Lower lobe of right lung (tissue), 2 donors: ENCODE measurements at places on chromosomes 12 and 14. TPM values are rescaled to one million over a fixed set of nuclear protein-coding genes. Genes with fewer than 3 reads are reported as not detected.

DNA sequence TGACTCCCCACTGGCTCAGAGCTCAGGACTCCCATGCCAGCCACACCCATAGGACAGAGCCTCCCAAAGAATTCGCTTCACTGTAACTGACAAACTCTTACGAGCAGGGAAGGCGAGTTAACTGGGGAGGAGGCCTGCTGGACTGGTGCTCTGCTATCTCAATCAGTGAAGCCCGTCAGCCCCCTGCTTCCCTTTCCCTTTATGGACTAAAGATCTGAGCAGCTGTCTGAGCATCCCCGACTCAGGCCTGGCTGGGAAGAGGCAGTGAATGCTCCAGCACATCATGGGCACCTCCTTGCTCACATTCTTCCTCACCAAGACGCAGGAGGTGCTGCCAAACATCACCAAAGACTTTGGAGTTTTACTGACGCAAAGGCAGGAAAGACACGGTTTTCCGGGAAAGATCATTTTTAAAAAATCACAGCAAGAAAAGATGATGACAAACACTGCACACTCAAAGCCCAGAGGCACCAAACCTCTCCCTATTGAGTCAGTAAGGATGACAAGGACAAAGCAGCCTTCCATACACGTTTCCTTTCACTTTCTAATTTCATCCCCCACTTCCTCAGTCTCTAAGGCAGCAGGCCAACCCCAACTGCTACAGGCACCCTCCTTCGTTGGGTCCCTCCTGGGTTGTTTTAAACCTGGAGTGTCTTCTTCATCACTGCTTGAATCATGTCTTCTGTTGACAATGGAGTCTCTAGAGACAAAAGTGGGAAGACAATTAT lies 45.0 kb upstream of the P2RX7 start:
- DNase-seq, result no peak

DNA sequence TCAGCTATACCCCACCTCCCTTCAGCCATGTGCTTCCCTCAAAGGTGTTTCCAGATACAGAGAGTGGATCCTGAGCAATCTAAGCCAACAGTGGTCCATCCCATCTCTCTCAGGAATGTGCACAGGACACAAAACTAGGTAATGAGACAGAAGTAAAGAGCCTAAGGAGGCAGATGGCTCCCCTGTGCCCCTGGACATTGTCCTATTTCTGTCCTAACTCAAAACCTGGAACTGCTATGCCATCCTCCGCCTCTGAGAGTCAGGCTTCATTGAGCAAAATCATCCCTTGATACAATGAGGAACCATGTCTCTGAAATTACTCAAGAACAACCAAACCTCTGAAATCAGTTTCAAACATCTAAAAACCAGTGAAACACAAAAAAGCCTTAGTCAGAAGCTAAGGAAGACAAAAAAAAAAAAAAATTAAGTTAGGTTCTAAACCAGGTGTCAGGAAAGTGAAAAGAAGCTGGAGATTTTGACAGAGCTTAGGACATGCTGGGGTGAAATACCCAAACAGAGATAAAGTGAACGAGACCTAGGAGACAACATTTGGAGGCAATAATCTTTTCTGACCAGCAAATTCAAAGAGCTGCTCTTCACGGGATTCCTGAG lies 200.3 kb upstream of the PLEKHG7 start:
- no peak for DNase-seq

GRCh38 chr14:37844614-37845013 lies 249.2 kb downstream of the TTC6 start:
- DNase-seq, result no peak

GRCh38 chr14:76779221-76780057 lies 18.2 kb downstream of the VASH1 start:
- no peak for DNase-seq

- no peak for DNase-seq
Measured at GRCh38 chr12:109346920-109347319, 780 bp upstream of the MYO1H start.

GRCh38 chr14:75249251-75249957 lies 29.2 kb upstream of the FOS start:
- DNase-seq, result peak; percentile 41

DNA sequence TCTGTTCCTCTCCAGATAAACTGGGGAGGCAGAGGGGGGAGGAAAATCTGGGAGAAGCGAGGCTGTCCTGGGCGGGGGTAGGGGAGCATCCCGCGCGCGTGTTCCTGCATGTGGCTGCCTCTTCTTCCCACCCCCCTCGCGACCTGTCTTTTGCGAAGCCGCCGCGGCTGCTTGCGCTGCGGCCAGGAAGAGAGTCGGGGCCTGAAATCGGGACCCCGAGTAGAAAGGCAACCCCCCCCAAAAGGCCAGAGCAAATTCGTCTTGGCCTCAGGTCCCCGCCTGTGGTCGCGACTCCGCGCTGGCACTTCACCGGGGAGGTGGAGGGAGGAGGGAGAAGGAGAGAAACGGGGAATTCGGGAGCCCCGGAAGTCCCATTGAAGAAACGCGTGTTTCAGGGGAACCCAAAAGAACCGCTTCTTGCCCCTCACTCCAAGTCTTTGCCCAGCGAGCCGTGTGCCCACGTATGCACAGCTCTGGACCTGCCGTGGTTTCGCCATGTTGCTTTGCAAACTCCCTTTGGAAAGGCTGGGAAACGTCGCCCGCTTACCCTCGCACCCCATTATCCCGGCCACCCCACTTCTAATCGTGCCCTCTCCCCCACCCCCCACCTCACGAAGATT lies 944 bp downstream of the CCND2 start:
- no peak for DNase-seq

DNA sequence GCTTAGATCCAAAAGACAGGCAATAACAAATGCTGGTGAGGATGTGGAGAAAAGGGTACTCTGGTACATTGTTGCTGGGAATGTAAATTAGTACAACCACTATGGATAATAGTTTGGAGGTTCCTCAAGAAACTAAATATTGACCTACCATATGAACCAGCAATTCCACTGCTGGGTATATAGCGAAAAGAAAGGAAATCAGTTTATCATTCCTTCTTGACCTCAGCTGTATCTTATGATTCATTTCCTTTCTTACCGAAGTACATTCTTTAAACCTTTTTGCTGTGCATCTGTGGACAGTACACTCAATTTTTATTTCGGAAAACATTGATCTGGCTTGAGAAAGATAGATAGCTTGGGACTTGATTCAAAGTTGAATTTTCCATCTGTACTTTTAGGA lies 183.2 kb upstream of the LRFN5 start:
- no peak for DNase-seq

GRCh38 chr12:123531091-123531490 lies 2.4 kb downstream of the RILPL1 start:
- no peak for DNase-seq

DNA sequence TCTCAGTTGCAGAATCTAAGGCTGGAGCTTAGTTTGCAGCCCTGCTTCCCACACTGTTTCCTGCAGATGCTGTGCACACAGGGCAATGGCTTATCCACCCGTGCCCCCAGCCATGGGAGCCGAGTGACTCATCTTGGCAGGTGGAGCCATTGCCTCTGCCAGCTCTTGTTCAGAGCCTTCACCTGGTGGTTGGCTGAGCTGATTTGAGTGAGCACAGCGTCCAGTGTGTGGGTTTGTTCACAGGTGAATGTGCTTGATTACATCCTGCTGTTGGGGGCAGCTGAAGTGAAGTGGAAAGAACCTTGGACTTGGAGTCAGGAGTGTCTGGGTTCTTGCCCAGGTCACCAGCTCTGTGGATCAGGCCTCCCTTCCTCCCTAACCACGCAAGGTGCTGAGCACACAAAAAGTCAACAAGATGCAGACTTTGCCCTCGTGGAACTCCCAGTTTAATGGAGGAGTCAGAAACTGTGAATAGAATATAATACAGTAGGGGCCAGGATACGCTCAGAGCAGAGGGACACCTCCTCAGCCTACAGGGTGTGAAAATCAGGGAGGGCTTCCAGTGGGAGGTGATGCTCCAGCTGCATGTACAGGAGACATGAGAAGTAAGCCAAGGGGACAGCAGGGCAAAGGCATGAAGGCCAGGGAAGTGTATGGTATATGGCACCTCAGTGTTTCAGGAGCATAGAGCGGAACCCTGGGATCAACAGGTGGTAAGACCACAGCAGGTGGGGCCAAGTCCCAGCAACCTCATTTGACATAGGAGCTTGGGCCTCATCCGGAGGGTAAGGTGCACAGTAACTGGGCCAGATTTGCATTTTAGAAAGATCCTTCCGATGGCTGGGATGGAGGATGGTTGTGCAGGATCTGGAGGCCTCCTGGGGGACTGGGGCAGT lies 22.8 kb downstream of the JDP2 start:
- peak; percentile 62 for DNase-seq

DNA sequence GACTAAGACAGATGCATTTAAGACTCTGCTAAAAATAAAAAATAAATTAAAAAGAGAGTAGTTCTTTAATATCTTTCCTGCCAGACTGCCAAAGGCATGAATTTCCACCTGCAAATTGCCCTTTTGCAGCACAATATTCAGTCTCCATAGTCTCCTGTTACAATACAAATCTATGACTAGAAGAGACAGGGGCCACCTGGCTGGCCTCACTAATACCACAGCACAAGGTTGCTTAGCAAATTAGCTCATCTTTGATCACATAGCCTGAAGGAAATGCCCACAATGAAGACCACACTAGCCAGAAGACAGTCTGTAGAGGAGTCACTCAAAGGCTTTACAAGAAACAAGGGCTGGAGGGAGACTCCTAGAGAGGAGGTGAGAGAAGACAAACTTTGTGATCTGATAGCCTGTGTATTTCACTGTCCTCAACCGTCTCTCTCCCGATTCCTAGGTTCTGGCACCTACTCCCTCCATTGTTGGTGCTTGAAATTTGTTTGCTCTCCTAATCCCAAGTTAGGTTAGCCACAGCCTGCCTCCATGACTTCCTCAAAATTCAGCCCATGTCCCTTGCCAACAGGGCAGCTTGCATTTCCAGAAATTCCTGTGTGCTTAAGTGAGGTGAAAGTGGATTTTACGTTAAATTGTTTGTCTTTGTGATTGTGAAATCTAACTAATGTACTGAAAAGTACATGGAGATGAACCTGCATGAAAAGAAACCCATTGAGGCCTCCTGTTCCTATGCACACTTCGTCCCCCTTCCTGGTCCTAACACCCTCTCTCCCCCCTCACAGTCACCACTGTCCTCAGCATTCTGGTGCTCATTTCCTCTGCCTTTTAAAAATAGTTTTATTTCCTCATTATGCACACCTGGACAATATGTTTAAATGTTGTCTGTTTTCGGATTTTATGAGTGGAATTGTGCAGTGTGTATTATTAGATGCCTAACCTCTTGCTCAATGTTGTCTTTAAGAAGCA lies 88.7 kb upstream of the PLXNC1 start:
- no peak for DNase-seq

DNA sequence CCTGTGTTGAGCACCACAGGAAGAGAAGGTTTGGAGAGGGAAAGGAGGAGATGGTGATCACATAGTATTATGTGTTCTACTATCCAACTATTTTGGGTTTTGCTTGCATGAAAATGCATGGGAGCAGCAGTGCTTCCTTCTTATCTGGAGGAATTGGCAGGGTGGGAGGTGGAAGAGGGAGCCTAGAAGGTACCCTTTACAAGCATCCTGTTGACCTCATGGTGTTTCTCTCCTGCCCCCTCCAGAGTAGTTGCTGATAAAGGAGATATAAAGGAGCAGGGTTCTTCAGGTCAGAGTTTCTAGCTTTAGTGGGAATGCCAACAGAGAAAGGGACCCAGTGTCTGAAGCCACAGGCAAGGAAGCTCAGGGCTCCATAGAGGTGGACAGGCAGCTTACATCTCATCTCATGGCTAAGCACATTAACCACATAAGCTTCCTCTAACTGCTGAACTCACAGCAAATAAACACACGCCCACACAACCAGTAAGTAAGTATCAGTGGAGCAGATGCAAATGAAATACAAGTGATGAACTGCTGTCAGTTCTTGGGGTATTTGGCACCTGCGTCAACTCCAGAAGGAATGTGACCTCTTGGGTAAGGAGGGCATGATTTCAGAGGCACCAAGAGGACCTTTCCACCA lies 174.2 kb upstream of the SLC38A2 start:
- no peak for DNase-seq

DNA sequence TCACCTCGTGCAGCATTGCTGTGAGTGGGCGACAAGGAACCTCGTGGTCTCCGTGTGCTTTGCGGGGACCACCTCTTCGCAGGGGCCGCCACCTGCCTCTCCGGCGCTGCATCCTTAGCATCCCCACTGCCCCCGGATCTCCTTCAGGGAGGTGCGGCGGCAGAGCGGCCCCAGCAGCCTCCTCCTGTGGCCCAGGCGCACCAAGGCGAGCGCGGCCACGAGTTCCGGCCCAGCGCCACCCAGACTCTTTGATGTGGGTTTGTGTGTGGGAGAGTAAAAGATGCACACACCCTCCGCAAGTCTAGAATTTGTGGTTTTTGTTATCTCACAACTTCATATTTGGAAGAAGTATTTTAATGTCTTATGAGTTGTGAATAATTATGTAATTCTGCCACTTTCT lies 118.8 kb upstream of the DIO3 start:
- DNase-seq, result no peak

DNA sequence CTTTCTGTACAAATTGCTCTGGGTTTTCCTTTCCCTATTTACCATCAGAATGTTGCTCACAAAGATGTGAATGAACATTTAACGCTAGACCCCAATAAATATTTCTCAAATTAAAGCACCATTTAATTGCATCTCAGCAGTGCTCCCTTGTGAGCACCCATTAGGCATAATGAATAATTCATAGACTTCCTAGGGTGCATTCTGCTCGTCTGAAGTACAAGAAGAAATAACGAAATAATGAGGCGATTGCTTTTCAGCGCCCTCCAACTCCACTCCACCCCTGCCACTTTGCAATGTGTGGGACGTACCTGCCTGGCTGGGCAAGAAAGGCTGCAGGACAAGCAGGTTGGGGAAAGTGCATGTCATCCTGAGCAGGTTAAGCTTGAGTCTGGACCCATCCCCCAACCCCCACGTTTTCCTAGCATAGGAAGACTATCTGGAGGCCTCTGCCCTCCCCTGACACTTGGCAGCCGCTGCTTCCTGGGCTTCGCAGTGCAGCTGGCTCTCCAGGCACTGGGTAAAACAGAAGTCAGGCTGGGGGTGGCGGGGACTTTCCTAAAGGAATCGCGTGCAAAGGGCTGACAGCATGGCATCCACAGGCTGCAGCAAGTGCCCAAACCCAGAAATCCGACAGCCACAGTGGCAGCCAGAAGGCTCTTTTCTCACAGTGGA lies 253.7 kb downstream of the DUSP6 start:
- no peak for DNase-seq

DNA sequence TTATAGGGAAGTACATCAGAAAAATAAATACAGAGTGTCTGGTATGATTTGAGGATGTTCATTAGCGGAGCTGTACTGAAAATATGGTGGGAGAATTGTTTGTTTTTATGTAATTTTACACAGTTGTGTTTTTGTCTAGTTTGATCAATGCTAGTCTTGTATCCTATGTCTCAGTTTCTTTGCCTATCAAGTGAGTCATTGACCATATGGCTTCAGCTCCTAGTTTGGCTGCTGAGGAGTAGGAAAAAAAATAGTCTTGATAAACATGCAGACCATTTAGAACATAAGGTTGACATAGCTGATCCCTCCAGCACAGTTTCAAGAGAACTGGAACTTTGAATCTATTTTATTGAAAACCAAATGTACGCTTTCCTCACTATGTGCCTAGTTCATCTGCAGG lies 1292.1 kb upstream of the FLRT2 start:
- no peak for DNase-seq

- DNase-seq, result peak; percentile 58
Measured at GRCh38 chr12:117408161-117408791, 46.9 kb upstream of the NOS1 start.

GRCh38 chr12:74317078-74317601 lies 220.5 kb upstream of the ATXN7L3B start:
- DNase-seq, result no peak

LMNTD1 gene
- total RNA-seq, result 2.6 TPM

ARMH4 gene
- total RNA-seq, result 2.1 TPM

PIWIL1 gene
- not detected for total RNA-seq

SOS2 gene
- total RNA-seq, result 38.8 TPM

P2RX2 gene
- total RNA-seq, result 0.56 TPM

APAF1 gene
- 24.3 TPM for total RNA-seq

CIROP gene
- total RNA-seq, result not detected

NEUROD4 gene
- not detected for total RNA-seq

OTOGL gene
- total RNA-seq, result 0.32 TPM
